ENCODE measurements at places on chromosomes 11 and 22.

DNA sequence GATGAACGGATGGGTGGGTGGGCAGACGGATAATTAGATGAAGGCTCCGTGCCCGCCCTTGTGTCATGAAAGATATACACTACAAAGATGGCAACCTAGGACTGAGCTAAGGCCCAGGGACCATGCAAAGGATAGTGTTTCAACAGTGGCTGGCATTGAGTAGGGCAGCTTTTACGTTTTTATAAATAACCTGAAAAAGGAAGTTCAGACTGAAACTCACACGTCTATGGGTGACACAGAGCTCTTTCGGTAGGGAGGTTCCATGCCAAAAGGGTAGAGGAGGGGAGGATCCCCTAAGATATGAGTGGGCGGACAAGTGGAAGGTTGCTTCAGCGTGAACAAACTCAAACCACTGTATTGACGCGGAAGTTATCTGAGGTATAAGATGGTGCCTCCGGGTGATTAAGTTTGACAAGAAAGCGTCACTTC is 90.5 kb downstream of the UBASH3B start:
- no peak for DNase-seq

GRCh38 chr11:44304091-44305025 is 5.6 kb downstream of the ALX4 start:
- DNase-seq = no peak

GRCh38 chr11:58495906-58496305 is 12.0 kb downstream of the OR5B21 start:
- DNase-seq = no peak

DNA sequence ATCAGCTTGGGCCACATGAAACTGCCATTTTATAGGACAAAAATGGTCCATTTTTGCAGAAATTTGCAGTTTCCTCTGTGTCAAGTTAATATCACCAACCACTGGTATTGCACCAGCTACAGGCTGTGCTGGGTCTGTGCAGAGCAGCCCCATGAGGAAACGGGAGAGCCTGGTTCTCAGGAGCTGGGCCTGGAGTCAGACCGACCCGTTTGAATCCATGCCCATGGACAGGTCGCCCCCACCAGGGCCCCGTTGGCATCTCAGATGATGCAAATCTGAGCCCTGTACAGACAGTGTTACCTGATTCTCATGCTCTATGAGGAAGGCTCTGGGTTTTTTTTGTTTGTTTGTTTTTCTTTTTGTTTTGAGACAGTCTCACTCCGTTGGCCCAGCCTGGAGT is 9.8 kb upstream of the SEC14L6 start:
- DNase-seq = no peak

DNA sequence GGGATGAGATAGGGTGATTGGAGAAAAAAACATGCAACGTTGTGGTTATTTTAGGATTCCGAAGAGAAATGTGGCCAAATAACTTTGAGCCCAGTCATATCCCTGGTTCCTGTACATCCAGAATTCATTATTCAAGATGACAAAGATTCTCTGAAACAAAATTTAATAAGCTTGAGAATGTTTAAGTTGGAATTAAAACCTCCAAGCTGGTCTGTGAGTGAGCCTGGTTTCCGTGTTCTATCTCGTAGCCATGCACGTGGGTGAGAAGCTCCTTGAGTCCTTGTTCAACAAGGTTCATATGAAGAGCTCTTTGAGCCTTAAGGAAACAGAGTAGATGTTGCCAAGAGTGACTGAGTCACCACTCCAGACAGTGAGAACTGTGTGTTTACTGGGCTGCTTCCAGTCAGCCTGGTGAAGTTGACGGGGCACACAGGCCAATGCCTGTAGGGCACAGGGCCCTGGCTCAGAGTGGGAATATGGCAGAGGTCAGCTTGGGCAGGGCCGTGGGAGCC is 206.5 kb downstream of the NAV2 start:
- no peak for DNase-seq

Measured in right renal cortex interstitium (tissue), 3 donors.